ENCODE measurements at places on chromosomes 4 and X.
A peak's percentile ranks its signal among the peaks of the same experiment; 100 is the strongest.

DNA sequence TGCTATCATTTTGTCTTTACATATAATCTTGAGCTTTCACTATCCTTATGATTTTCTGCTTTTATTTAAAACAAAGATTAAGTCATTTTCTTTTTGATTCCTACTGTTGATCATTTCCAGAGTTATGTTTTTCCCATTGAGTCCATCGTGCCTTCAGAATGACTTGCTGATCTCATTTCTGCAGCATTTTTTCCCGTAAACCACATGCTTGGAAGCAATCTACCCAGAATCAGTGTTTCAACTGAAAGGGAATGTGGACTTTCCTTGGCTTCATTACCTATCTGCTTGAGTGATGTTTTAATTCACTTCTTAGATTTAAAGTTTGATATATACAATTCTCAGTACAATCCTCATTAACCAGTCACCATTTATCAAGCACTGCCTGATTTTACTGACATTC is 192.4 kb upstream of the FSTL5 start:
- no peak for DNase-seq

GRCh38 chrX:133482056-133482952 is 67.0 kb upstream of the GPC4 start:
- no peak for DNase-seq

GRCh38 chr4:43103048-43103447 is 210.5 kb downstream of the GRXCR1 start:
- no peak for DNase-seq

DNA sequence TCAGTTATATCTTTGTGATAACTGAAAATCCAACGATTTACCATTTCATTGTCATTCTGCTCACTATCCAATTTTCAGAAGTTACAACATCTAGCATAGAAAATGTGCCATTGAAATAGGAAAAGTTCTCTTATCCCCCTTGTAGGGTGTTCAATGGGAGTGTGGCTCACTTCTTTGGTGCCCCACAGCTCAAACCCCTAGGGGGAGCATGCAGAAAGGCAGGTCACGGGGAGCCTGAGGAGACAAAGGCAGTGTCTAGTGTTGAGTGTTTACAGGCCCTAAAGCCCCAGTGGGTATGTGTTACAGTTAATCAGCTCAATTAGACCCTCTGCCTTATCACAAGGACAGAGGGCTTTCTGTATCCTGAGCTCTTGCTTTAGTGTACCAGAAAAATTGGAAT is 243.4 kb upstream of the GRID2 start:
- DNase-seq, result no peak

DNA sequence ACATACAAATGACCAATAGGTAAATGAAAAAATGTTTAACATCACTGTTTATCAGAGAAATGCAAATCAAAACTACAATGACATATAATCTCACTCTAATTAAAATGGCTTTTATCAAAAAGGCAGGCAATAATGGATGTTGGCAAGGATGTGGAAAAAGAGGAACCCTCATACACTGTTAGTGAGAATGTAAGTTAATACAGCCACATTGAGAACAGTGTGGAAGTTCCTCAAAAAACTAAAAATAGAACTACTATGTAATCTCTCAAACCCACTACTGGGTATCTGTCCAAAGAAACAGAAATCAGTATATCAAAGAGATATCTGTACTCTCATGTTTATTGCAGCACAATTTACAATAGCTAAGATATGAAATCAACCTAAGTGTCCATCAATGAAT is 165.9 kb upstream of the HHIP start:
- DNase-seq, result no peak

GRCh38 chrX:110320381-110320987 is 2.6 kb upstream of the AMMECR1 start:
- no peak for DNase-seq

GRCh38 chrX:48834383-48834709 is 1.1 kb downstream of the PCSK1N start:
- DNase-seq, result no peak

- no peak for DNase-seq
These were observed 633.8 kb upstream of the CT83 start for GRCh38 chrX:117096528-117096927.

- DNase-seq, result peak; percentile 4
These were observed 106.3 kb upstream of the MID1 start for GRCh38 chrX:10726647-10727046.

DNA sequence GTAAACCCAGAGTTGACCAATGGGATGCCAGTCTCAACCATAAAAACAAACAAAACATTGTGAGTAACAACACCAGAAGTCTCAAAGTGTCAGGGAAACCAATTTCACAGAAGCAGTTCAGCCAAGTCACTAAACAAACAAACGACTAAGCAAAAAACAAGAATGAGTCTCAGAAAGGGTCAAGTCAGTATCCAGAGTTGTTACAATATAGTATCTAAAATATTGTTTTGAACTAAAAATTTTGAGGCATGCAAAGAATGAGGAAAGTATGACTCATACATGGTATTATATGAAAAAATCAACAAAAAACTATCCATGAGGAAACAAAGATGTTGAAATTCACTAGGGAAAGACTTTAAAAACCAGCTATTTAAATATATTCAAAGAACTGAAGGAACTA is 70.6 kb downstream of the AR start:
- DNase-seq, result peak; percentile 14
